ENCODE measurements at places on chromosomes 2 and 18.

GRCh38 chr2:227872676-227873075 is 1.2 kb downstream of the DAW1 start:
- DNase-seq, result no peak

- no peak for DNase-seq
Measured at GRCh38 chr18:40371673-40372072, 1583.4 kb upstream of the PIK3C3 start.

DNA sequence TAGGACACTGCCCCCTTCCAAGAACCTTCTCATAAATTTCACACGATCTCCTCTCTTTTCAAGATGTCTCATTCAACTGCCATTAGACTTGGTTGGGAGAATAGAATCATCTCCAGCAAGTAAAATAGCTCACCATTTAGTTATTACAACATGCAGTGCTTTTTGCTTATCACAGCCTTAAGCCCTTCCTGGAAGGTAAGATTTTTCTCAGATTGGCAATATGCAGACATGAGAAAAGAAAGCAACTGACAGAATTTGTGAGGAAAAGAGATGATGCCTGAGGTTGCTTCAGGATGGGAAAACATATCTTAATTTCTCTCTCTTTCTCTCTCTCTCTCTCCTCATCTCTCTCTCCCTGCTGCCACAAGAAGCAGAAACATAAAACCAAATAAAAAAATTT is 855.1 kb upstream of the ACVR2A start:
- DNase-seq, result no peak

DNA sequence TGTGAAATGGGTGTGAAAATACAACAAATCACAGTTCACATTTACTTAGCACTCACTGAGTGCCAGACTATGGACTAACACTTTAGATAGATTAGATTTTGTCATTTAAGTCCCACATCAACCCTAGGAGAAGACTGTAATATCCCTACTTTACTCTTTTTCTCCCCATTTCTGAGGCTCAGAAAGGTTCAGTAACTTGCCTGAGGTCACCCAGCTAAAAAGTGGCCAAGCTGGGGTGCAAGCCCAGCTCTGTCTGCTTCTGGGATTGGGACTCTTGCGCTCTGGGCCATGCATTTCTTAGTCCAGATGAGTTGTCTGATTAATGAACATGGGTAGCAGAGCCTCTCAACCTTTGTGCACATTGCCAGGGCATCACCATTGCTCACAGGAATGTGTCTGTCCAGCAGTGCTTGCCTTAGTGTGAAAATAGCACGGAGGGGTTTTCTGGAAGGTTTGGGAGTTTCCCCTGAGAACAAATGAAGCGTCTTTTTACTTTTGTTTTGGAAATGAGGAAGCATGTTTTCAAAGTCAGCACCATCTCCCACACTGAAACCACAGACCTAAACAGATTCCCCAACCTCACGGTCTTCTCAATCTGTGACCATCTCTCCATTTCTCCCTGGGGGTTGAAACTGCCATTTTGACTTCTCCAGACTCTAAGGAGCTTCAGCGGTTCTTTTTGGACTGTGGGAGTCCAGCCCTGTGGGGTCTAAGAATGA is 31.9 kb downstream of the NRP2 start:
- DNase-seq, result no peak

DNA sequence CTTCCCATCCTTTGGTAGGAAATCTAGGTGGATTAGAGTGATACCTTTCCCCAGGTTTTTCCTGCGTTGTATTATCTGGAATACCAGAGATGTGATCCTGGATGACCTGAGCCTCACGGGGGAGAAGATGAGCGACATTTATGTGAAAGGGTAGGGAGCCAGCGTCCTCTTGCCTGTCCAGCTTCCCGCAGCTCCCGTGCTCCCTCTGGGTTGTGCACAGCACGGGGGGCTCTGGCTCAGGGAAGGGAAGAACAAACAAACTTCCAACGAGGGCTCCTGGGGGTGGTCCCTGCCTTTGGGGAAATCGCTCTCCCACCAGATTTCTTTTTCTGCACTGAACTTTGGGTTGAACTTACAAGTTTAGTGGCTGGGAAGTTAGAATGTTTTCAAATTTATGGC is 215.7 kb downstream of the DYSF start:
- no peak for DNase-seq

GRCh38 chr2:61233581-61233980 is 71.6 kb downstream of the C2orf74 start:
- no peak for DNase-seq

- no peak for DNase-seq
Measured at GRCh38 chr18:49241852-49242251, 218.6 kb downstream of the DYM start.

GRCh38 chr2:237405605-237406004 is 8.4 kb downstream of the COL6A3 start:
- no peak for DNase-seq

- peak; percentile 55 for DNase-seq
Measured at GRCh38 chr2:86038291-86039081, 67.2 kb downstream of the POLR1A start.

- no peak for DNase-seq
Measured at GRCh38 chr2:74735564-74735963, 81.5 kb downstream of the SEMA4F start.

GRCh38 chr18:34970106-34970505 is 71.1 kb upstream of the MAPRE2 start:
- DNase-seq, result no peak

DNA sequence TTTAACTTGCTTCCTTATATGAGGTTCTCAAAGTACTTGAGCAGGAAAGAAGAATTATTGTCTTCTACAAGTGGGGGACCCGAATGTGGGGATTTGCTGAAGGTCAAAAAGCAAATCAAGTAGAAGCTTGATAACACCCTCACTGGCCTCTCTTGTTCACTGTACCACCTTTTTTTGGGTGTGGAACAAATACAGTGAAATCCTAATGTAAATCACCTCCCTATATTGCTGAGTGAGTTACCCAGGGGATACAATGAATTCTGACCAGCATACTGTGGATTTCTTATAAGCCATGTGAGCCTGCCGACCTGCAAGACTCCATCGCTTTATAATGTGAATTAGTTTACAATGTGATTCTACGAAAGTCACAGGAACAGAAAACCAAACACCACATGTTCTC is 66.5 kb downstream of the DOCK10 start:
- DNase-seq, result no peak

- DNase-seq, result no peak
Measured at GRCh38 chr2:195320413-195320973, 336.5 kb upstream of the SLC39A10 start.

DNA sequence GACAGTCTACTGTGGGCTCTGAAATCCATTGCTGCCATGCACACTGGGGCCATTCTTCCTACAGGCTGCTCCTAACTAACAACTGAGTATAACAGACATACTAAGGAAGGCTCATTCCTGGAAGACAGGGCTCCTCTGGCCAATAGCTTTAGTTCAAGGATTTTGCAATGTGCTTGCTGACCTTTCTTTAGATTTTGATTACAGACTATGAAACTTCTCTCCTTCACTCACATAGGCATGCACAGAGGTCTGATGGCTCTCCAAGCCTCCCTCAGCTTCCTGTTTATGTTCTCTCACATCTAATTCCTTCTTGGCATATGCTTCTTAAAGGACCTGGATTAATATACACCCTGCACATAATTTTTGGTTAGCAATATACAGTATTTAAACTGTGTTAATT is 34.4 kb upstream of the ROCK1 start:
- DNase-seq, result no peak

GRCh38 chr2:51612387-51612786 is 580.5 kb upstream of the NRXN1 start:
- DNase-seq, result no peak

DNA sequence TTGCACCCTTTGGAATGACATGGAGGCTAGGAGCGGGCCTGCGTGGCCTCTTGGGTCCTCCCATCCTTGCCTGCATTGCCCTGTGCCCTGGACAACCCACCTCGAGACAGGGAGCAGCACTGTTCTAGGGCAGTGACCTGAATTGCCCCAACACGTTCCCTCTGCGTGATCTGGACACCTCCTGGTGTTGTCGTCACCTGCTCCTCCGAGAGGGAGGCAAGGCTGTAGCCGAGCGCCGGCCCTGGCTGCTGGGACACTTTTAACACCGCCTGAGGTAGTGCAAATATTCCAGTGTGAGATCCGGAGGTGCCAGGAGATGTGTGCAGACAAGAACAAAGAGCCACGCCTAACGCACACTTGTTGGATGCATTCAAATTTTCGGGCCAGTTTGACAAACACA is 131.5 kb downstream of the SMAD7 start:
- DNase-seq, result no peak

- DNase-seq, result no peak
Measured at GRCh38 chr2:240142859-240143258, 2.4 kb upstream of the OTOS start.

GRCh38 chr18:60943297-60943696 is 389.9 kb upstream of the CDH20 start:
- no peak for DNase-seq

DNA sequence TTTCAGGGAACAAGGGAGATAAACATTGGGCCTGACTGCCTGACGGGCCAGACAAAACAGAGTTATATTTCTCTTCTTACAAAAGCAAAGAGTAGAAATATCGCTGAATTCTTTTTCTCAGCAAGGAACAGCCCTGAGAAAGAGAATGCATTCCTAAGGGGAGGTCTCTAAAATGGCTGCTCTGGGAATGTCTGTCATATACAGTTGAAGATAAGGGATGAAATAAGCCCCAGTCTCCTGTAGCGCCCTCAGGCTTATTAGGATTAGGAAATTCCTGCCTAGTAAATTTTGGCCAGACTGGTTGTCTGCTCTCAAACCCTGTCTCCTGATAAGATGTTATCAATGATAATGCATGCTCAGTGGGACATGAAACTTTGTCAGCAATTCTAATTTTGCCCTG is 134.9 kb upstream of the CNTNAP5 start:
- DNase-seq, result no peak

DNA sequence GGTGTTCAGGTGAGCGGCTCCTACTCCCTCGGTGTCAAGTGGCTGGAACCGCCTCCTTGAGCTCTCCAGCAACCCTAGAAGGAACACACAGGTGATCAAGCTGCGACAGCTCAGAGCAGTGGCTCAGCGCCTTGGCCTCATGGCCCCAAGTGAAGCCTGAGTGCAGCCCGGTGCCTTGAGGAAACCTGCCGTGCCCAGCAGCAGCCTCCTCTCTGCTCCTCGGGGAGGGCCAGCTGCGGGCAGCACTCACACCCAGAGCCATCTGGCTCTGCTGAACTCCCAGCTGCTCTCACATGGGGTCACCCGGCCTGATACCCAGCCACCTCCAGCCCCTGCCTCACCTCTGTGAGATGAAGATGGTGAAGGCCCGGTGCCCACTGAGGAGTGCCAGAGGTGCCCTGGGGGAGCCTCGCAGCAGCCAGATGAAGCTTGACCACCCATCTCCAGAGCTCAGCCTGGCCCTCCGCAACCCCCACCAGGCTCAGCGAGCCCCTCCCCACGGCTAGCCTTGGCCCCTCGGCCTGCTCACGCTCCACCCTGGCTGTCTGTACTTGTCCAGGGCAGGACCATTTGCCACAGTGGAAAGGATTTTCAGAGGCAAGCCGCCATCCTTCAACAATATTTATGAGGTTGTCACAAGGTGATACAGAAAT is 70.6 kb upstream of the RAB6C start:
- DNase-seq, result no peak

GRCh38 chr2:162344617-162344950 is 652 bp downstream of the GCA start:
- no peak for DNase-seq

- DNase-seq, result no peak
Measured at GRCh38 chr2:241851325-241852115, 7.2 kb downstream of the PDCD1 start.

DNA sequence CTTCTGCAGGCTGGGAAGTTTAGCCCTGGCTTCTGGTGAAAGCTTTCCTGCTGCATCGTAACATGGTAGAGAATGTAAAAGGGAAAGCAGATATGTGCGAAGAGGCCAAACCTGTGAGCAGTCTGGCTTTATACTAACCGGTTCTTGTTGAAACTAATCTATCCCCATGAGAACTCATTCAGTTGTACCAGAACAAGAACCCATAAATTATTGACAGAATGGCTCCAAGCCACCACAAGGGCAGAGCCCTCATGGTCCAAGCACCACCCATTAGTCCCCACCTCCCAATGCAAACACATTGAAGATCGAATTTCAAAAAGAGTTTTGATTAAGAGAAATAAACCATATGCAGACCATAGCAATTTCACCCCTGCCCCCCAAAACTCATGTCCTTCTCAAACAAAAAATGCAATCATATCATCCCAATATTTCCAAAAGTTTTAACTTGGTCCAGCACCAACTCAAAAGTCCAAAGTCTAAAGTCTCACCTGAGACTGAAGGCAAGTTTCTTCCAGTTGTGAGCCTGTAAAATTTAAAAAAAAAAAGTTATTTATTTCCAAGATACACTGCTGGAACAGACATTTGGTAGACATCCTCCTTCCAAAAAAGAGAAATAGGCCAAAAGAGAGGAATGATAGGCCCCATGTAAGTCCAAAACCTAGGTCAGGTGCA is 318.9 kb downstream of the CNTNAP5 start:
- DNase-seq, result no peak

All from activated T-helper 1 cell treated with anti-CD3 and anti-CD28 coated beads, Interleukin-2, amount 50 U/mL, for 16 hours (primary cell).